ENCODE measurements at places on chromosomes 12 and 14.

- no peak for DNase-seq
Observed at GRCh38 chr12:71007020-71007419, 86.5 kb upstream of the PTPRR start.

- DNase-seq: peak; percentile 44
Observed at GRCh38 chr12:50220363-50220995, 53.3 kb upstream of the CERS5 start.

- DNase-seq: peak; percentile 67
Observed at GRCh38 chr14:65412856-65413738, 567 bp downstream of the FUT8 start.

GRCh38 chr12:3568695-3569094 is 77.7 kb downstream of the PRMT8 start:
- DNase-seq: no peak

- DNase-seq: no peak
Observed at GRCh38 chr12:65536351-65536750, 257.9 kb downstream of the MSRB3 start.

GRCh38 chr12:75982169-75982564 is 49.4 kb downstream of the PHLDA1 start:
- no peak for DNase-seq

DNA sequence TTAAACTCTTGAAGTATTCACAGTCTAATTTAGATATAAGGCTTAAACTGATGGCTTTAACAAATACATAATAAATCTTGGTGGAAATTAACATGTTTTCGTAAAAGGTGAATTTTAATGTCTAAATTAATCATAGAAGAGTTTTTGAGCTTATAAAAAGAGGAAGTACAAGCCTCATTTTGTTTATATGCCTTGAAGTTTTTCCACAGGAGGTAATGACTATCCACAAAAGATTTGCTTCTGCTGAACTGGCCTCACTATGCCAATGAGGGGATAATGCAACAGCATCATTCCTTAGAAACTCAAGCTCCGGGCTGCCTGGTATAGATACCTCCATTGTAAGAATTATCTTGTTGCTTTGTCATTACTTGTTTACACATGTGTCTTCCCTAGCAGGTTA is 175.6 kb downstream of the DUSP6 start:
- no peak for DNase-seq

DNA sequence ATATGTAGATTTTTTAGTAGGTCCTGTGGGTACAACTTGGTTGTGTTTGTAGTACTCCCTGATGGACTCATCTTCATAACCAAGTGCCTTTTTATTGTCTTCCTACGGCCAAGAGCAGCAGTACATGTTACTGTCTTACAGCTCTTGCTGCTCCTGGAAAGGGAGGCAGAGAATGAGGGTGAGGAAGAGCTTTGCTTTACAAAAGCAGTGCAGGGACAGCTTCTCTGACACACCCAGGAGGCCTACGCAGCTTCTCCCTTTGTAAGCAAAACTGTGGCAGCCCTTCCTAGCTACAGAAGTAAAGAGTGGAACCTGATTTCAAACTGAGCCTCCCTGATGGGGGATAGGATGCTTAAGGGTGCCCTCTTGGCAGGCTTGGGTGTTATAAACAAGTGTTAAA is 18.6 kb downstream of the MYRFL start:
- DNase-seq: no peak

GRCh38 chr14:101191721-101192660 is 288.5 kb upstream of the RTL1 start:
- DNase-seq: no peak

GRCh38 chr12:119749666-119750065 is 81.7 kb downstream of the PRKAB1 start:
- DNase-seq: no peak

- DNase-seq: no peak
Observed at GRCh38 chr14:60815371-60815770, 80.8 kb downstream of the MNAT1 start.

GRCh38 chr14:103543140-103543539 is 14.1 kb downstream of the TRMT61A start:
- no peak for DNase-seq

DNA sequence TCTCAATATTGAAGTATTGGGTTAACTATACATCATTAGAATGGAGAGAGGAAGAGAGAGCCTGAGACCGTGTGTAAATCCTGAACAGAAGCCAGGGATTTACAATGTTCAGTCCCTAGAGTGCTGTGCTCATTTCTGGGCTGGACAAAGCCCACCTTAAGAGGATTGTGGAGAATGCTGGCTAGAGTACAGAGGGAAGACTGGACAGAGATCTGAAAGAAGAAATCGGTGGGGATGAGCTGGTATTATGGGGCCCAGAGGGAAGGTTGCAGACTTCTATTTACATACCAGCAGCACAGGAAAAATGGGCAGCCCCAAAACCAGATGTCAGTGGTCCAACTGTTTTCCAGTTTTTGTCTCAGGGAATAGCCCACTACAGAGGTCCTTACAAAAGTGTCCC is 42.3 kb downstream of the RTN1 start:
- no peak for DNase-seq

DNA sequence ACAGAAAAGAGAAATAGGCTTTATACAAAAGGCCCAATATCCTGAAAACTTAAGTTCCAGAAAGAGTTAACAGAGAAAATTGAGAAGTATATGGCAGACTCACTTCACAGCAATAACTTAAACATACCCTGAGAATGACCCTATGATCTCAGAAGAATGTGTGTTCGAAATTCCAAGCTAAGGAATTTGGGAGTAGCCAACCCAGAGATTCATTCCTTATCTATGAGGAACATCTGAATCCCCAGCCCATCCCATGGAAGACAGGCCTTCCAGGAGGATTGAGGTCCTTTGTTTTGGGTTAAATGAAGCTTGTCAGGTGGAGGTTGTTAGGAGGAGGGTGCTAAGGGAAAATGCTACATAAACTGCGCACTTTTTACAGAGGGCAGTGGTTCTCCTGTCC is 7.5 kb upstream of the SAV1 start:
- no peak for DNase-seq

DNA sequence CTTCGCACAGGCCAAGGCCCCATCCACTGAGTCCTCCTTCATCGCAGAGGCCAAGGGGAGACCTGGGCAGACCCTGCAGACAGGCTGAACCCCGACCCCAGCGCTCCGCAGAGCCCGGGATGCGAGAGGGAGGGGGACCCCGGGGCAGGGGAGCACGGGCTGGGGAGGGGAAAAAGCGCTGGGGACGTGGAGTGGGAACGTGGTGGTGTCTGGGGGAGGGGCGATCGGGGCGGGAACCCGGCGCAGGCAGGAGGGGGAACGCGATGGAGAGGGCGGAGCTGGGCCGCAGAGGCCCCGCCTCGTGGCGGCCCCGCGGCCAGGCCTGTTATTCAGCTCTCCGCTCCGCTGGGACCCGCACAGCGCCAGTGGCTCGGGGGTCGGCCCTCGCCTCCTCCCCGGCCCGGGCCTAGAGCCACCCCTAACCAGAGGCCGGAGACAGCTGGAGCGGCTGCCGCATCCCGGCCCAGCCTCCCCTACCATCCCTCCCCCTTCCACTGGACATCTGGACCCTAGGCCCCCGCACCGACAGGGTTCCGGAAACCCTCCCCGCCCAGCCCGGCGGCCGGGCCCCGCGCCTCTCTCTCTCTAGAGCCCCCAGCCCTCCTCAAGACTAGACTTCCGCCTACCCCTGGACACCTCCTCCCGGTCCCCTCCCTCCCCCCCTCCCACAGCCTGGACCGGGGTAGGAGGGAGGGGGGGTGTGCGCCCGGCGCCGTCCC is at the start of gene ARHGEF25:
TSS of gene ARHGEF25 (plus strand) at position 328 of the 719 bp plus-strand sequence. CDS start 460 bp downstream, outside the sequence.
- peak; percentile 62 for DNase-seq

GRCh38 chr12:96350982-96351381 is 49.3 kb downstream of the CDK17 start:
- DNase-seq: no peak

DNA sequence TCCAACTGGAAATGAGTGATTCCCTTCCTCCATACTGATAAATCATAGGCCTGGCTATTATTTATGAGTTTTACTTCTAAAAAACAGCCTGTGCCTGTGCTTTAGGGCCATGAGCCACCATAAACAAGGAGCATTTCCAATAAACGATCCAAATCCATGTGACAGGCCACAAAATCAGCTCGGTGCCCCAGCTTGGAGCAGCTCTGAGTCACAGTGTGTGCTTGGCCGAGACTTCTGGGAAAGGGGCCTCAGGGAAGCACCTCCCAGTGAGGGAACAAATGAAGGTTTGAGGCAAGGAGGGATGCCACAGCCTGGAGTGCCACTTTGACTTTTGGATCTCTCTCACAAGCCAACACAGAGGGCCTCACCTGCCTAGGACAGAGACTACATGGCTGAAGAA is 190.4 kb downstream of the NTF3 start:
- DNase-seq: no peak

DNA sequence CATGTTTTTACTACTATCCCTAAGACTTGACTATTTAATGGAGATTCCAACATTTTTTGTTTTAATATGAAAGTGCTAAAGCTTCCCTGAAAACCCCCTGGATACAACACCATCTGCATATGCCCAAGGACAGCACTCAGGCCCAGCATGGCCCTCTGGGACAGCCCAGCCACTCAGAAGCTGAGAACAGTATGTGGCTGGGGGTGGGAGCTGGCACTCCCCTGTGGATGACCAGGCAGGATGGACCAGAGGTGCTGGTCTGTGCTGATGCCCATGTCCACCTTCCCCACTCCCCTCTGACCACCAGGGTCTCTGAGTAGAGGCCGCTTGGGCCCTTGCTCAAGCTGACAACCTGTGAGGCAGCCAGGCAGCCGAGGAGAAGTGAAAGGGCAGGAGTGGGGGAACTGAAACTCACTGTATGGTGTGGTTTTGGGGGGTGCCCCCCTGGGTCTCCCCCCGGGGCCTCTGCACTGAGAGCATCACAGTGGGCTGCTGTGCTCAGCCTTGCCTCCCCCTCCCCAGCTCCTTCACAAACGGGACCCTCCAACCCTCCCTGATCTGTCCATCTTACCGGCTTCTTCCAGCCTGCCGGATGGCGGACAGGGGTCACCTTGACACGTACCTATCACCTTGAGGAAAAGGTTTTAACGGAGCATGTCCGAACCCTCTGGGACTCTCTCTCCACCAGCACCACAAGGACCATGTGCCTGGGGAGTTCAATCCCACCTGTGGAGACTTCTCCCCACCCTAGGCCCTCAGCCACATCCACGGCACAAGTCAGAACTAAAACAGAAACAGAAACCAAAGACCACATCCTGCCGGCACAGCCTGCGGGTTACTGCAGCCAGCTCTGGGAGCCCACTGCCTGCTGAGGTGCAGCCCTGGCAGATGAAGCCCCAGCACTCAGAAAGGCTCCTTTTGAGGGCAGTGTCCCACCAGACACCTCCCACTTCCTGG is at the start of gene TMEM229B:
TSS of gene TMEM229B (minus strand) at position 785 of the 957 bp plus-strand sequence. CDS start 14,798 bp downstream, outside the sequence.
- DNase-seq: peak; percentile 70

- no peak for DNase-seq
Observed at GRCh38 chr12:77299910-77300669, 234.7 kb upstream of the E2F7 start.

DNA sequence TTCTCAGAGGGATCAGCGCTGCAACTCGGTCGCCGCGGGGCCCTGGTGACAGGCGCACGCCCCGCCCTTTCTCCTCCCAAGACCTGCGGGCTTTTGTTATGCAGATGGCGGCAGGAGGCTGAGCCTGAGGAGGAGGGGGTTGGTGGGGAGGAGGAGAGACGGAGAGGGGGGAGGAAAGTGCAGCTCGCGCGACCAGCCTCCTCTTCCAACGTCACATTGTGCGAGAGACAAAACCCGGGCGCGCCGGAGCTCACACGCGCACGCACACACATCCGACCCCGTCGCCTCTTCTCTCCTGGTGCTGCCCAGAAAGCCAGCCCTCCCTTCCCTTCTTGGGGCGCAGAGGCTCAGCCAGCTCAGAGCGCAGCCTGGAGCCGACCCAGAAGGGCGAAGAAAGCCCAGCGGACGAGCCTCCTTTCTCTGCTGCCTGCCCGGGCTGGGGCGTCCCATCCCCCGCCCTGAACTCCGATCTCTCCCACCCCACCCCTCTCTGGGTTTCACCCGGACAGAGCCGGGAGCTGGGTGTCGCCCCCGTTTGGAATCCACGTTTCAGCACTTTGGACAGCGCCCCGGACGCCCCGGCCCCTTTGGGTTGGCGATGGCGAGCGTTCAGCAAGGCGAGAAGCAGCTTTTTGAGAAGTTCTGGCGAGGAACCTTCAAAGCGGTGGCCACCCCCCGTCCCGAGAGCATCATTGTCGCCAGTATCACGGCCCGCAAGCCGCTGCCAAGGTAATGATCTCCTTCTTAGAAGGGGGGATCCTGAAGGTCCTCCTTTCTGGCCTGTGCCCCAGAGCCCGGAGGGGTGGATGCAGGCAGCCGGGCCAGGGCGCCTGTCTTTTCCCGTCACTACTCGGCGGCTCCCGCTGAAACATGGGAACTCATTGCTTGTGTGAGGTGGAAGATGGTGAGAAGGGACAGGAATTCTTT is at the start of gene SRRM4:
TSS of gene SRRM4 (plus strand) at position 257 of the 927 bp plus-strand sequence. CDS start at position 599, 342 bp downstream.
- DNase-seq: no peak

DNA sequence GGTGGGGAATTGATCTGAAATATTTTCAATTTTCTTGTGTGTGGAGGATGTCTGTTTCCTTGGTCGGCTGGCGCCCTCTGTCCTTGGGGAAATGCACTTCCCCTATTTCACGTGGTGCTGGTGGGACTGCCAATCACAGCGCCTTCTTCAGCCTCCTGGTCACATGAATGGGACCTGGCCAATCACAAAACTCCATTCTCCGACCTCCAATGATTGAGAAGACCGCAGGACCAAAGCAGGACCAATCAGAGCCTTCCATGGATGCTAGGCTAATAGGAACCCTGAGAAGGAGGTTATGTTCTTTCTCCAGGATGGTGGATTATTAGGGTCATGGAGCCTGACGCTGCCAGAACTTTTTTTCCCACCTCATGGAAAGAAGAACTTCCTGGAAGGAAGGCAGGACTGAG is 188.7 kb downstream of the TTC8 start:
- DNase-seq: no peak

GRCh38 chr14:50340963-50341362 is 28.8 kb downstream of the DMAC2L start:
- DNase-seq: no peak

GRCh38 chr12:105431537-105432100 is 101.1 kb downstream of the C12orf75 start:
- no peak for DNase-seq

DNA sequence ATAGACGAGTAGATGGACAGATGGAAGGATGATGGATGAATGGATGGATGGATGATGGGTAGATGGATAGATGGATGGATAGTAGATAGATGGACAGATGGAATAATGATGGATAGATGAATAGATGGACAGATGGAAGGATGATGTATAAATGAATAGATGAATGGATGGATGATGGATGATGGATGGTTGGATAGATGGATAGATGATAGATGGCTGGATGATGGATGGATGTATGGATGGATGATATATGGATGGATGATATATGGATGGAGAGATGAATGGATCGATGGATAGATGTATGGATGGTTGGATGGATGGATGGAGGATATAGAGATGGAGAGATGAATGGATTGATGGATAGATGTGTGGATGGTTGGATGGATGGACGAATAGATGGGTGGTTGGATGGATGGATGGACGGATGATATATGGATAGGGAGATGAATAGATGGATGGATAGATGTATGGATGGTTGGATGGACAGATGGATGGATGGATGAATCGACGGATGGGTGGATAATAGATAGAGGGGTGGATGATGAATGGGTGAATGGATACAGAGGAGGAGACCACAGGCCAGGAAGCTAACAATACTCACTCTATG is 19.3 kb downstream of the TRPV4 start:
- no peak for DNase-seq
